ENCODE measurements at places on chromosomes 7 and 10.

DNA sequence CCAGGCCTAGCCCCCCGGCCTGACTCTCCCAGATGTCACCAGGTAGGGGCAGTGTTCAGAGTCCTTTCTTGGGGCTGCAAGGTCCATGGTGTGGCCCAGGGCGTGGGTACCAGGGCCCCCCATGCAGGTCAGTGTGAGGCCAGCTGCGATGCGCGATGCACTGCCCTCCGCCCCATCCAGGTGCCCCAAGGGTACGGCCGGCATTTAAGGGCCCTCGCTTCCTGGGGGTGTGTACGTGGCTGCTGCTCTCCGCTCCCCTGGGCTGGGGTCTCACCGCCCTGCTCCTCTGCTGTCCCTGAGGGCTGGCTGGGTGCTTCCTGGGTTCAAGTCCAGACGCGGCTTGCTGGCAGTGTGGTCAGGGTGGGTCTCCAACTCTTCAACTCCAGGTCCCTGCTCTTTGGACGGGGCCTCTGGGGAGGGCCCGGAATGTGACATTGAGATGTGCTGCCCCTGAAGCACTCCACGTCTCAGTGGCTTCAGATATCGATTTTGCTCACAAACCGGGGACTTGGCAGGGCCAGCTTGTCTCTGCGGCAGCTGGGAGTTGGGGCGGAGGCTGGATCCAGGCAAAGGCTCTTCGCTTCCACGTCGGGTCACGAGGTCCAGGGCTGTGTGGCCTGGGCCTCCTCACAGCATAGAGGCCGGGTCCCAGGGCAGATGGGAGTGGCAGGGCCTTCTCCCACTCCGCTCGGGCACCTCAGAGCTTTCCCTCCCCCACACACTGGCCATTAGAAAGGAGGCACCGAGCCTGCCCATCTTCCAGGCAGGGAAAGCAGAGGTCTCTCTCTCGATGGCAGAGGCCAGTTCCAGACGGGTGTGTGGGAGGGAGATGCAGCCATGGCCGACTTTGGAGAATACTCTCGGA, 93.2 kb downstream of the UNCX start:
- DNase-seq, result no peak

GRCh38 chr10:121702351-121703320, 104.4 kb upstream of the FGFR2 start:
- no peak for DNase-seq

DNA sequence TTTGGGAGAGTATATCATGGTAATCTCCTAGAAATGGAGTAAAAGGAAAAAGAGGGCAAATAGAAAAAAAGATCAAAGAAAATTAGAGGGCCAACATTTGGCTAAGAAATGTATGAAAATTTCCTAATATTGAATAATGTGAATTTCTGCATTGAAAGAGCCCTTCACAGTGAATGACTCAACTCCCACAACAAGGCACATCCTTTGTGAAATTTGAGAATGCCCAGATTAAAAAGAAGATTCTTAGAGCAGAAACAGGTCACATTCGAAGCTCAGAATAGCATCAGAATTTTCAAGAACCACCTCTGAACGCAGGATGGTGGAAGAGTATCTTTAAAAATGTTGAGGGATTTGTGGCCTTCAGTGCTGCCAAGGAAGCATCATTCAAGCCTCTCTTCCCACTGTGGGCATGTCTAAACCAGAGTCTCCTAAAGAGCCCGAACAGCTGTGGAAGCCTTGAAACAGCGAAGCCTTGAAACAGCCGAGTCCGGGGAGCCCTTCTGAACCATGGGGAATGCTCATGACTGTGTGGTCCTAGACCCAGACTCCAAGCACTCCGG, 43.6 kb downstream of the GUSB start:
- DNase-seq, result no peak

- no peak for DNase-seq
Measured at GRCh38 chr7:18499407-18500177, 4.0 kb downstream of the HDAC9 start.

DNA sequence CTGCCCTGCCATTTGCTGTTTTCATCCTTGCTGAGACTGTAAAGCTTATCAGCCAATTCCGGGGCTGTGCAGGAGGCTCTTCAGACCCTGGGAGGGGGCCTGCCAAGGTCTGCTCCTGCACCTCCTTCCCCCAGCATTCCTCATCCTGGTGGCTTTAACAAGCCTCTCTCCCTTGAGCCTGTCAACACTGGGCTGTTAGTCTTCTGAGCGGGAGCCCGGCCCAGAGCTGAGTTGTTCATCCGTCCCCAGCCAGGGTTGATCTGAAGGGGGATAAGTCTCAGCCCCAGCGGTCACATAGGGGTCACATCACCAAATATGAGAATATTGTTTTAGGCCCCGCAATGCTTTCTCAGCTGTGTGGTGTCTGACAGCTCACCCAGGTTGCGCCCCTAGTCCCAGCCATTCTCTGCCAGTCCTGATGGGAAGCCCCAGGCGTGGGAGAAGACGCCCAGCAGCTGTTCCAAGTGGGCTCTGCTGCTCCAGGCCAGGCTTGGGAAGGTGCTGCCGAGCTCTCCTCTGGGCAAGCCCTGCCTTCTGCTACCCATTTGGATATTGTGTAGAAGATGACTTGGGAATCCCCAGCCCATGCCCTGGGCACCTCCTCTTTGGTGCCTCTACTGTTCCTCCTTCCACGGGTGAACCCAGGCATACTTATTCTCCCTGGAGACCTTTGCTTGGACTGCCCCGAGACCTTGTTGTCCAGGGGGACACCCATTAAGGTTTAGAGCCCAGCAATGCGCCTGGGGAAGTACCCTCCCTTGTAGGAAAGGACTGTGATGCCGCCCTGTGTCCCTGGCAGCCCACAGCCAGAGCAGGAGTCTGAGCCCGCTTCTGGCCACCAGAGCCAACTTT, 23.5 kb upstream of the TRIM8 start:
- DNase-seq, result no peak

GRCh38 chr10:98374217-98374985, 40.6 kb downstream of the PYROXD2 start:
- DNase-seq, result no peak

- DNase-seq, result no peak
Measured at GRCh38 chr10:100508691-100509150, 10.9 kb downstream of the SEC31B start.

DNA sequence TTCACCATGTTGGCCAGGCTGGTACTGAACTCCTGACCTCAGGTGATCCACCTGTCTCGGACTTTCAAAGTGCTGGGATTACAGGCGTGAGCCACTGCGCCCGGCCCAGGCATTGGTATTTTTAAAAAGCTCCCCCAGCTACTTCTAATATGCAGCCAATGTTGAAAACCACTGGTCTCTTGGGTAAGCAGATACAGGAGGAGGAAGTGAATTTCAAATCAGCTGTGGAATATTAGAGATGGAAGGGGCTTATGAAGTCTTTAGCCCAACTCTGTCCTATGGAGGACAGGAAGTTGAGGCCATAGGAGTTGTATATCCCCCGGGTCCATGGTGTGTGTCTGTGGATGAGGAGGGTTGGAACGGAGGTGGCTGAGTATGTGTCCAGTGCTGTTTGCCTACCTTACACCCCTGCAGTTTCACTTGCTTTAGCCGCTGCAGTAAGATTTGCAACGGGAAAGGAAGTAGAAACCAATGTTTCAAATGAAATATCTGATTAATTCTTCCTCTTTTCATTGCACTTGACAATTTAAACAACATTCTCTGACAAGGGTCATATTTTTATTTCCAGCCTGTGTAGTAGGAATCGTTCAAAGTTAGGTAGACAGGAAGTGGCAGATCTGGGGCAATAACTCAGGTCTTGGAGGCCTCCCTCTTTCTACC, 3.4 kb downstream of the PDE6C start:
- no peak for DNase-seq

GRCh38 chr10:61279400-61279799, 173.8 kb downstream of the TMEM26 start:
- DNase-seq, result no peak

DNA sequence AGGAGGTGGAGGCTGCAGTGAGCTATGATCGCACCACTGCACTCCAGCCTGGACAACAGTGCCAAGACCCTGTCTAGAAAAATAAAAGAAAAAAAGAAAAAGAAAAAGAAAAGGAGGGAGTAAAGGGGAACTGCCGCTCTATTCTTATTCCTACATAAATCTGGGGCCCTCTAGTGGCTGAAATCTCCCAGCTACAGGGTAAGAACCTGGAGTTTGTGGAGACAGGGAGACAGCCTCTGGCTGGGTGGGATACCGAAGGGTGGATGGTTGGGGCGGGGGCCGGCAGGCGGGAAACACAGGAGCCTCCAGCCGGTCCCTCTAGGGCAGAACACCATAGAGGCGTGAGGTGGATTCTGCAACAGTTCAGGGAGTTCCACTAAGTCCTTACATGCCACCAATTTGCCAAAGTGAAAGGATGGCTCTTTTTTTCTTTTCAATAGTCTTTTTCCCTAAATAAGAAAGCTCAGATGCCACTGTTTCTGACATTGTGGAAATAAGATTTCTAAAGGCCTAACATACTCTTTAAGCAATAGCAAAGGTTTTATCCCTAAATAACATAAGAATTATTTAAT, 117.3 kb downstream of the SVIL start:
- no peak for DNase-seq

DNA sequence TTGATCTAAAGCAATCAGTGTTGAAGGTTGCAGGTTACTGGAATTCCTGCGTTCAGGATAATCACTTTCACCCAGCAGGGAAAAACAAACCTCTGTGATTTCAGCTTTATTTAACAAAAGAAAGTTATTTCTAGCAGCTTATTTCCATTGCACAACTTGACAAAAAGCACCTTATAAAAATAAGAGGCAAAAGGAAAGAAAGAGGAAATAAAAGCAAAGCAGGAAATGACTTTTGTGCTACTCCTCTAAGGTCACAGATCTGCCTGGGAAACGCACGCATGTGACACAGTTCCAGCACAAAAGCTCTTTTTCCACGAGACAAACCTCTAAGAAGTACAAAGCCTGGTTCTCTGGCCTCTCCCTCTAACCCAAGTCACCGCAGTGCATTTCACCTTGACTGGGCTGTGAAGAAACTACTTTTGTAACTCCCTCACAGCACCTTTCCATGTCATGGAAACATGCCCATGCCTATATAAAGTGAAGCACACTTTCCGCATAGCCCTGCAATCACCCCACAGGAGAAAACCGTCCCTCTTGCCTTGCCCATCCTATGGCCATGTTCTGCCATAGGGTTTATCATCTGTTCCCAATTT, 870 bp downstream of the ANK3 start:
- DNase-seq, result no peak

GRCh38 chr7:31887006-31887405, 183.2 kb downstream of the PDE1C start:
- no peak for DNase-seq

DNA sequence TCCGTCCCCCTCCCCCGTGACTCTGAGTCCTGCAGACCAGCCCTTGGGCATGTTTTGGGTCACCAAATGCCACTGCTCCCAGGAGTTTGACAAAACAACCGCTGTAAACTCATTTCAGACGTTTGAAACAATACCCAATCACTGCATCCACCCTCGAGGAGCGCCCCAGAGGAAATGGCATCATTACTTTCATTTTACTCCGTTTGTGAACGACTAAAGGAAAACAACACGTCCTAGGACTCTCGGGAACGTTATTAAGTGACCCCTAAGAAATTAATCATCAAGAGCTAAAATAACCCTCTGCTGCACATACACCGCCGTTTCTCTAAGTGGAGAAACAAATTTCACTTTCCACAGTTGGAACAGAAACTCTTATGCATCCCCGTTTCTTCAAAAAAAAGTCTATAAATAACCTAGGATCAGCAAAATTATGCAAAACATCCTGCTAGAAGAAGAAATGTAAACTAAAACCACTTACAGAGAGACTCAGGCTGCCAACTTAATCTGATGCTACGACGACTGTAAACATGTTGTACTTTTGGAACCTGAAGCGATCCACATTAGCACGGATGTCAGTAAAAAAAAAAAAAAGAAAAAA, 109.9 kb upstream of the EFCAB10 start:
- peak; percentile 32 for DNase-seq

- no peak for DNase-seq
Measured at GRCh38 chr7:74344132-74344496, 54.9 kb downstream of the CLIP2 start.

DNA sequence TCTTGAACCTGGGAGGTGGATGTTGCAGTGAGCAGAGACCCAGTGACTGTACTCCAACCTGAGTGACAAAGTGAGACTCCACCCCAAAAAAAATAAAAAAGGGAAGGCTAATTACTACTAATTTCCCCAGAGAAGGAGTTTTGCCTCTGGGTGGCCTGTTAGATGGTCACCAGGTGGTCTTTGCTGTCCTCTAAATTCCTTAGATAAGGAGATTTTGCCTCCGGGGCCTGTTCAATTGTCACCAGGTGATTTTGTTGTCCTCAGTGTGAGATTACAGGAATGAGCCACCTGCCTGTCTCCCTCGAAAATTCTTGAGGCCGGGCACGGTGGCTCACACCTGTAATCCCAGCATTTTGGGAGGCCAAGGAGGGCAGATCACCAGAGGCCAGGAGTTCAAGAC, 24.4 kb upstream of the ZMIZ2 start:
- no peak for DNase-seq

DNA sequence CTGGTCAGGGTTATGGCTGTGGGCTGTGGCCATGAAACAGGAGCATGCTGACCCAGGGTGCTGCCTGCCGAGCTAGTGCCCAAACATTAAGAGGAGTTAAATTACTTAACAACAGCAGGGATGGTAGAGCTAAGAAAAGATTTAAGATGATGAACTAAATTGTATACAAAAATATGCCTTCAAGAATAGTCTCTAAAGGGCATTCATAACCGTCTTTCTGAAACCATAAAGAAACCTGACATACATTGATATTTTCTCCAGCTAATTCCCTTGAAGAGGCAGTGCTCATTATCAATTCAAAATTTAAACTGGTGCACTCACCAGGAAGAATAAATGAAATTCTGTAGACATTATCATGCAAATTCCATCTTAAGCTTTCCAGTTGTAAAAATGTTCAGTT, 265.8 kb upstream of the TAC1 start:
- no peak for DNase-seq

- no peak for DNase-seq
Measured at GRCh38 chr7:90178679-90179278, 24.5 kb downstream of the STEAP1 start.

- no peak for DNase-seq
Measured at GRCh38 chr10:127283017-127283416, 86.6 kb upstream of the INSYN2A start.

DNA sequence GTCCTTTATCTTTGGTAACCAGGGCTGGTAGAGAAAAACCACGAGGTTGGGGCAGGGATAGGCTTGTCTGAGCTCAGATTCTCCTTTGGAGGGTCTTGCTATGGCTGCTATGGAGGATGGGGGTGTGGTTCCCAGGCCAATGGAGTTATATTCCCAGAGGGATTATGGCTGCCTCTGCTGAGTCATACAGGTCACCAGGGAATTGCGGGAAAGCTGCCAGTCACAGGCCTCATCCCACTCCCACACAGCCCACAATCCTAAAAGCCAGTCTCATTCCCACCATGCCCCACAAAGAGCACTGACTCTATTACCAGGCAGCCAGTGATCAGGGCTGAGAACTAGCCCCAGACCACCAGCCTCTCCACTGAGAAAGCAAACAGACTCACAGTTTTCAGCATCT, 316.6 kb upstream of the TMEM229A start:
- DNase-seq, result no peak

DNA sequence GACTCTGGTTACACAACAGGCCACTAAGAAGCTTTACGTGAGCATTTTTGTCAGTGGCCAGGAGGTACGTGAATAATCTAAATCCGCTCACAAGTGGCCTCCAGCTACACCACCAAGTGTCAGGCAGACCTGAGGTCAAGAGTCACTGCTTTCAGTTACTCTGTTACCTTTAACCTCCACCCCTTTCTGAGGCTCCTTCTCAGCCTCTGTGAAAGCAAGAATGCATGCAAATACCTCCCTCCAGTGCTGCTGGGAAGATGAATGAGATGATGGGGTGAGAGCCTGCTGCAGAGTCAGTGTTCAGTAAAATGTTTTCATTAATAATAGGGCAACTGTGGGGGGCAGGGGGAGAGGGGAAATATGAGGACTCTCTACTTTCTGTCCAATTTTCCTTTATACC, 11.2 kb downstream of the DDC start:
- no peak for DNase-seq
